Foreskin fibroblast (primary cell): ENCODE measurements at places on chromosomes 16 and 17.

GRCh38 chr17:39937447-39937846 lies 9.9 kb downstream of the LRRC3C start:
- no peak for DNase-seq

GRCh38 chr17:68599552-68600066 lies 1.6 kb downstream of the FAM20A start:
- DNase-seq = peak; percentile 29

GRCh38 chr16:89452241-89452640 lies 38.1 kb downstream of the ANKRD11 start:
- DNase-seq = no peak

GRCh38 chr17:83036666-83037065 lies 42.7 kb upstream of the METRNL start:
- no peak for DNase-seq

- DNase-seq = no peak
Measured at GRCh38 chr16:7421578-7421977, 88.9 kb downstream of the RBFOX1 start.

- no peak for DNase-seq
Measured at GRCh38 chr16:13997526-13997925, 73.6 kb upstream of the MRTFB start.

DNA sequence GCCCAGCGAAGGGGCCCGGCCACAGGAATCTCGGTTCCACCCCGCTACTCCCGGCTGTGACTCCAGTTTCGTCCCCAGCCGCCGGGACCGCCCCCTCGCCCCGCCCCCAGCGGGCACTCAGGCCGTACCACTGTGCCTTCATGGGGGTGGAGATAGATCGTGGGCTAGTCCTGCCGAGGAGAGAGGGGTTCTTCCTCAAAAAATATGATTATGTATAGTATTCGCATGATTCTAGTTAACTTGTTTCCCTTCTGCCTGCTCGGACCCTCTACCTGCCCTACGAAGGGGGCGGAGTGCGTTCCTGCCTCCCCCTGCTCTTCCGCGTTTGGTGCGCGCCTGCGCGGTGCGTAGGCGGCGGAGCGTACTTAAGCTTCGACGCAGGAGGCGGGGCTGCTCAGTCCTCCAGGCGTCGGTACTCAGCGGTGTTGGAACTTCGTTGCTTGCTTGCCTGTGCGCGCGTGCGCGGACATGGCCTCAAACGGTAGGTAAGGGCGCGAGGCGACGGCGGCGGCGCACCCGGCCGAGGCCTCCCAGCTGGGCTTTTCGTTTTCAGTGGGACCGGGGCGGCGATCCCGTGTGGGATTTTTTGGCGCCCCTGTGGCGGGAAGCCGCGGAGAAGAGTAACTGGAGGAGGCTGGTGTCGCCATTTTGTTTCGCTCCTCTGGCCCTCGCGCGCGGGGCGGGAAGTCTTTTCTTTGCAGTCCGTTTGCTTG lies at the start of gene FUS:
Gene FUS, plus strand, starts transcription at position 393 of the 713 bp plus-strand sequence. Its CDS starts 76 bp downstream, at position 469.
- peak; percentile 71 for DNase-seq

- no peak for DNase-seq
Measured at GRCh38 chr16:84513666-84514065, 9.2 kb upstream of the MEAK7 start.
